ENCODE measurements at places on chromosomes 13 and 19. TPM values are rescaled to one million over a fixed set of nuclear protein-coding genes. Genes with fewer than 3 reads are reported as not detected.

C19orf33 gene
- not detected for total RNA-seq

DNA sequence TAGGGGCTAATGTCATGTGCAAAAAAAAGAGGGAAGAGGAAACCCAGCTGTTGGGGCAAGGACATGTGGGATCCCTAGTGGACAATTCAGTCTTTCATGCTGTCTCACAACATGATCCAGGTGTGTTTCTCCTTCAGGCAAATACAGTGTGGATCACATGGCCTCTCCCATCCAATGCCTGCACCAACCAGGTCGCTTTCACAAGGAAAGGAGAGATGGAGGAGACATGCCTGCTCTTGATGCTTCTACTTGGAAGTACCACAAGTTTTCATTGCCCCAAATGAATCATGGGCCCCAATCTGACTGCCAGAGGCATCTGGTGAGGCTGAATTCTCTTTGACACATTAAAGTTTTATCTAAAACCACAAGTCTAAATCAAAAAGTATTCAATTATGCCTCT, 82.1 kb downstream of the DLEU7 start:
- H3K27ac ChIP-seq, result no peak overlapping the region
- no peak for DNase-seq
- H3K27me3 ChIP-seq, result peaks cover 4% of the 10 kb centered on the region
- H3K4me3 ChIP-seq, result no peak overlapping the region

FGF14 gene
- not detected for total RNA-seq

ZNF440 gene
- 17.7 TPM for total RNA-seq

- H3K27ac ChIP-seq, result no peak overlapping the region
- peaks cover 34% of the 10 kb centered on the region for H3K36me3 ChIP-seq
- peaks cover 8% of the 10 kb centered on the region for H3K4me1 ChIP-seq
- H3K4me3 ChIP-seq, result no peak overlapping the region
Measured at GRCh38 chr13:27644302-27644701, 22.6 kb downstream of the POLR1D start.

DNA sequence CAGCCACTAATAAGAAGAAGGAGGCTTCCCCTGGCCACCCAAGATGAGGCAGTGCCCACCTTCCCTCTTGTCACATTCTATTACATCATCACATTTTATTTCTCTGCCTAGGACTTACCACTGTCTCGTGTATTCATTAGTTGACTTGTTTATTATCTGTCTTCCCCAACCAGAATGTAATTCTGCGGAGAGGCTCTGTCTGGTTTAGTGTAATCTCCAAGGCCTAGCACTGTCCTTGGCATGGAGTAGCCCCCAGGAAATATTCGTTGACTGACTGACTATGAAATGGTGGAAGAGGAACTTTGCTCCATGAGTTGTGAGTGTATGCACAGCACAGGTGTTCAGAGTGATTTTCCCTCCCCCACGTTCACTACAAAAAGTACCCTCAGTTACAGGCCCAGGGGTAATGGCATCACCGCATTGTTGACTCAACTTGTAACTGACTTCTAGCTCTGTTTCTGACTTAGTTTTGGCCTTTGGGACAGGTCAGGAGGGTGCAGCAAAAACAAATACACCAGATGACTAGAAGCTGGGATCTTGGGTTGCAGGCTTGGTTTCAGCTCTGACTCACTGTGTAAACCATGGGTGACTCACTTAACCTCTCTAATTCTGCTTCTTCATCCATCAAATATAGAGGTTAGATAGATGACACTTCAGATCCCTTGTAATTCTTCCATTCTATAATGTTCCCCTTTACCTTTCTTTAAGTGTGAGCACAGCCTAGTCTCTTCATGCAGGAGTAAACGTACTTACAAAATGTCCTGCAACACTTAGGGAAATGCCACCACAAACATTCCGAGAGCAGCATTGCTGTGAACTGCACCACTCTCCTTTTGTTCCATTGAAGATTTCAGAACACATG, 229.7 kb downstream of the KCNRG start:
- H3K27ac ChIP-seq, result peak overlapping the region; percentile 31
- H3K4me3 ChIP-seq, result no peak overlapping the region
- peak; percentile 54 for DNase-seq
- peaks cover 34% of the 10 kb centered on the region for H3K4me1 ChIP-seq

GRCh38 chr13:49220036-49220855, at the start of gene MLNR:
Gene MLNR (plus strand): TSS chr13:49220338. CDS start chr13:49220338, 0 bp downstream.
- peaks cover 14% of the 10 kb centered on the region for H3K4me1 ChIP-seq
- H3K27me3 ChIP-seq, result peaks cover 65% of the 10 kb centered on the region
- DNase-seq, result peak; percentile 51
- peak within 1 kb of the TSS; percentile 50 for H3K4me3 ChIP-seq
- peaks cover 3% of the 10 kb centered on the region for H3K36me3 ChIP-seq

GJB2 gene
- 0.26 TPM for total RNA-seq

GRIN2D gene
- 0.08 TPM for total RNA-seq

DNA sequence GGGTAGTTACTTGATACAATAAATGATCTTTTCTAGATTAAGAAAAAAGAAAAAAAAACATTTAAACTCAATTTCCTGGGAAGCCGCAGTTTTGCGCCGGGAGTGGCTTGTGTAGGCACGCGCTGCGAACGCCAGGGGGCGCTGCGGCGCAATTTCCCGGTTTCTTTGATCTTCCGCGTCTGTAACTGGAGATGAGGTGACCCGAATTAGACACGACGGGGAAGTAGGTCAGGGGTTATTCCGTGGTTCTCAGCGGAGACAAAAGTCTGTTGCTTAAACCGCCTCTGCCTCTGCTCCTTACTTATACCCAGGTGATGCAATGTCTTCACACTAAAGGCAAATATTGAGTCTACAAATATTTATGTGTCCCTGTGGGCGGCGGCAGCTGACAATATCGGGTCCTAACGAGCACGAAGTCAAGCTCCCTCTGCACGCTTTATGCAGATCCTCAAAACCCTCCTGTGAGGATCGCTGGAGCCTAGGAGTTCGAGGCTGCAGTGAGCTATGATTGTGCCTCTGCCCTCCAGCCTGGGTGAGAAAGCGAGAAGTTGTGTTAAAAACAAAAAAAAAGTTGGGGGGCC, 15.2 kb downstream of the STXBP2 start:
- H3K4me3 ChIP-seq, result peak overlapping the region; percentile 58
- H3K4me1 ChIP-seq, result peaks cover 22% of the 10 kb centered on the region
- peak overlapping the region; percentile 66 for H3K27ac ChIP-seq
- peak; percentile 91 for DNase-seq

LHFPL6 gene
- 0.13 TPM for total RNA-seq

DNA sequence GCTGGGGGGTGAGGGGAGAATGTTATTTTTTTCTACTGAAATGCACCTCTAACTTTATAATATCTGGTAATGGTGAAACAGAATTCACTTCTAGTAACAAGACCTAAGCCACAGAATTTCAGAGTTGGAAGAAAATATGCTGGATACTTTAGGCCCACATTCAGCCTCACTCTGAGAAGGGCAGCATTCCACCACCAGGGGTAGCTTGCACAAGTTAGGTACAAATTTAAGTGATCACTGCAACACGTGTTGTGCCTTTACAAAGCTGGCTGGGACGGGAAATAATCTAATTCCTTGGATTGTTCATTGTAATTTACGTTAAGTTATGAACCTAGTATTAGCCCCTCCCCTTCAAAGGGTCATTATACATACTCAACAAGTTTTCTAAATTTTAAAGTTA, 192.3 kb downstream of the RGCC start:
- DNase-seq, result no peak
- H3K4me3 ChIP-seq, result no peak overlapping the region
- H3K4me1 ChIP-seq, result peaks cover 1% of the 10 kb centered on the region
- H3K27me3 ChIP-seq, result no peaks in the 10 kb centered on the region

GRCh38 chr19:43636121-43636683, 3.4 kb downstream of the CADM4 start:
- no peak overlapping the region for H3K27ac ChIP-seq
- no peaks in the 10 kb centered on the region for H3K36me3 ChIP-seq
- no peak overlapping the region for H3K4me3 ChIP-seq

DNA sequence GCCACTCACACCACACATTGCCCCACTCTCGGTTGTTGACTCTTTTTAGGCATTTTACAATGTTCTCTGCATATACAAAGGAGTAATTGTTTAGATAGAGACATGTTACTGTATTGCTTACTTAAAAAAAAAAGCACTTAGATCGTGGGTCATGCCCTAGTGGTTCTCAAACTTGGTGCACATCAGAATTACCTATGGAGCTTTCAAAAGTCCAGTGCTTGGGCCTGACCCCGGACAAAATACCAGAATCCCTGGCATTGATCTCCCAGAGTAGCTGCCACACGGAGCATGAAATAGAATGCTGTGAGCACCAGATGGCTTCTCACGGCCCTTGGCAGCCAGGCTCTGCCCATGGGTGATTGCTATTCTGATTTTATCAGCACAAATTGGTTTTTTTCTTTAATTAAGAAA, 20.0 kb downstream of the ACP7 start:
- H3K27ac ChIP-seq, result no peak overlapping the region
- H3K27me3 ChIP-seq, result peaks cover 3% of the 10 kb centered on the region
- no peak for DNase-seq
- no peaks in the 10 kb centered on the region for H3K36me3 ChIP-seq
- H3K4me3 ChIP-seq, result no peak overlapping the region

MYPOP gene
- total RNA-seq, result 10.4 TPM

GRCh38 chr13:91323349-91323748, 24.1 kb upstream of the MIR17HG start:
- H3K4me1 ChIP-seq, result peaks cover 16% of the 10 kb centered on the region
- no peaks in the 10 kb centered on the region for H3K36me3 ChIP-seq
- peak; percentile 47 for DNase-seq
- no peak overlapping the region for H3K27ac ChIP-seq
- H3K27me3 ChIP-seq, result peaks cover 8% of the 10 kb centered on the region

- no peak overlapping the region for H3K4me3 ChIP-seq
- no peaks in the 10 kb centered on the region for H3K4me1 ChIP-seq
- H3K36me3 ChIP-seq, result no peaks in the 10 kb centered on the region
- H3K27ac ChIP-seq, result no peak overlapping the region
Measured at GRCh38 chr13:75690607-75691006, 54.5 kb downstream of the LMO7 start.

DNA sequence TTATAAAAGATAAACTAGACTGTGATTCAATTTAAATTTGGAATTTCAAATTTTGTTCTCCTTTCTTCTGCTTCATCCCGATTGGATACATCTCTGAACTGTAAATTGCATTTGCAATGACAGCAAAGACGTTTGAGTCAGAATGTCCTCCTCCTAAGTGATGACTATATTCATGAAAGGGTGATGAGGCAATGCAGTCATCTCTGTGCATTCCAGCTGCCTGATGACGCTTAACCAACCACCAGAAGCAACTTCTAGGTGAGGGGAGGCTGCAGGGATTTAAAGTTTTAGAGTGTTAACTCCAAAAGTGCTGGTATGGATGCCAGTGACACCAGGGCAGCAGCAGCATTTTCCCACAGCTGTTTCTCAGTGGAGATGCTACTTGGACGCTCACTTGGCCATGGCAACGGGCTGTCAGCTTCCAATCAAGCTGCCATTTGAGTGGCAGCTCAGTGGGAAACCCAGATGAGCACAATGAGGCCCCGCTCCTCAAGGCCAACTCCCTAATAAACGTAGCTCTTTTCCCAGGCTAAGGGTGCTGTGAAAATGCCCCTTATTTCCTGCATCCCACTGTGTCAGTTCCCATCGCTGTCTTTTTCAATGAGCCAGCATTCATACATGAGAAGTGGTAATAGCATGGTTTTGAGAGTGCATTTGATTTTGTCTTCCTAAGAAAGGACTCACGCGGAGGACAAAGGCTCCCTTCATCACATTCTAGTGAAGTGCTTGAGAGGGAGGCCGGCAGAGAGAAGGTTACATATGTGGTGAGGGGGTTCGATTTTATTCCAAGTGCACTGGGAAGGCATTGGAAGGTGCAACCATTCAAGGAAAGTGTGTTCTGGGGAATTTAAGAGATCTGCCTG, 45.2 kb upstream of the AMER2 start:
- no peak overlapping the region for H3K4me3 ChIP-seq
- no peak overlapping the region for H3K27ac ChIP-seq

DNA sequence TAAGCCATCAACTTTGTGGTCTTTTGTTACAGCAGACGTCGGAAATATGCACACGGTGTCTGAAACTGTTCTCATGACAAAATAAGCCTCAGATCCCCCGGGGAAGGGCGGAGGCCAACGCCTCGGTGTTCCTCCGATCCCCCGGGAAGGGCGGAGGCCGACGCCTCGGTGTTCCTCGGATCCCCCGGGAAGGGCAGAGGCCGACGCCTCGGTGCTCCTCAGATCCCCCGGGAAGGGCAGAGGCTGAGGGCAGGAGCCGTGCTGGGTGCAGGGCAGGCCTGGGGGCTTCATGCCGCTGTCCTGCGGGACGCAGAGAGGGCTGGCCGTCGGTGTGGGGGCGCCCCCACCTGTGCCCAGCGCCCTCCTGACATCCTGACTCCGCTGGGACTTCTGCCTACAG, 4.7 kb downstream of the FGF22 start:
- peaks cover 15% of the 10 kb centered on the region for H3K36me3 ChIP-seq
- DNase-seq, result no peak
- H3K4me1 ChIP-seq, result peaks cover 1% of the 10 kb centered on the region
- no peak overlapping the region for H3K27ac ChIP-seq
- no peaks in the 10 kb centered on the region for H3K27me3 ChIP-seq

- no peaks in the 10 kb centered on the region for H3K36me3 ChIP-seq
- no peak overlapping the region for H3K27ac ChIP-seq
- no peak overlapping the region for H3K4me3 ChIP-seq
- no peak for DNase-seq
Measured at GRCh38 chr13:92512852-92513251, 713.8 kb upstream of the GPC6 start.

FXYD7 gene
- total RNA-seq, result 4.1 TPM

DNA sequence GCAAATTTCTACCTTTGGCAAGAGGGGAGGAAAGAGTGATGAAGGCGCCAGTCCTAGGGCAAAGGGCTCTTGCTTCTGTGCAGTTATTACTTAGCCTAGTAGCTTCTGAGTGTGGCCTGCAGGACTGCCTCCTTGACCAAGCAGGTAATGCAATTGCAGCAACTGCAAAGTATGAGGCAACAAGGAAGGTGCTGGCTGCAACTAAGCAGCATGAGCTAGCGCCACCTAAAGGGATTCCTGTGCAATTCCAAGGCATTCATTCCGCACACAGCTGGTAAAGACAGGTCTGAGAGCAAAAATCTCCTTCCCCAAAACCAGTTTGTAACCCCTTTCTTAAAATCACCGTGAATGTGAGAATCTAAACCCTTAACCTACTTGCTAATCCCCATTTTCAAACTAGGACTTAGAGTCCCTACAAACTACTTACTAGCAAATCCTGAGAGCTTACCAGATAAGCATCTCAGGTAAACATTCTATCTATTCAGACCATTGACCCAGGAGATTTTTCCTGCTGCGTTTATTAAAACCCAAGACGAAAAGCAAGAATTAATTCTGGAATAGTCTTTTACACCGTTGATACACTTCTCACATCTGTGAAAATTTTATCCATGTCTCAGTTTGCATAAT, 62.9 kb downstream of the DCT start:
- peaks cover 13% of the 10 kb centered on the region for H3K36me3 ChIP-seq
- no peaks in the 10 kb centered on the region for H3K27me3 ChIP-seq
- no peak overlapping the region for H3K4me3 ChIP-seq
- DNase-seq, result no peak

PINLYP gene
- total RNA-seq, result 7.4 TPM

DNA sequence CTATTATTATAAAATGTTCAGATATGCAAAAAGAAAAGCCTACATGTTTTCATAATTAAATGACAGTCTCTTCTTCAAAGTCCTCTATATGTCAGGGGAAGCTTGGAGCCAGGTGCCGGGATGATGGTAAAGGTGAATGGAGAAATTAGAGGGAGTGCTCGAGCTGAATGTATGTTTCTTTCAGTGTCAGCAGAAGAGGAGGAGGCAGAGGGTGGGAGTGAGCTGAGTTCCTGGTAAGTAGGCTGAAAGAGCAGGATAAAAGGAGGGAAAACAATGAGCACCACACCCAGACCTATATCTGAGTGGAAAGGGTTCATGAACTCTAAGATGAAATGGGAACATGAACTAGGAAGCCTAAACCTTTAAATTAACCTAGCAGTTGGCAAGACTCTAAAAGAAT, 307.6 kb upstream of the NBEA start:
- H3K27me3 ChIP-seq, result no peaks in the 10 kb centered on the region
- no peak overlapping the region for H3K27ac ChIP-seq
- no peak for DNase-seq
- H3K4me3 ChIP-seq, result no peak overlapping the region
- H3K4me1 ChIP-seq, result no peaks in the 10 kb centered on the region
- H3K36me3 ChIP-seq, result no peaks in the 10 kb centered on the region

PRSS57 gene
- total RNA-seq, result not detected

Measured in activated CD8-positive, alpha-beta T cell treated with anti-CD3 and anti-CD28 coated beads, Interleukin-2, amount 10 ng/mL, durations not matched to agents 7 days and 5 days (primary cell).